ENCODE measurements at places on chromosomes 13 and 19. TPM values are rescaled to one million over a fixed set of nuclear protein-coding genes. Genes with fewer than 3 reads are reported as not detected.

GRCh38 chr19:51514866-51515481, 13.4 kb upstream of the SIGLEC12 start:
- no peak overlapping the region for H3K4me3 ChIP-seq
- no peaks in the 10 kb centered on the region for H3K27me3 ChIP-seq
- no peaks in the 10 kb centered on the region for H3K4me1 ChIP-seq
- H3K27ac ChIP-seq = no peak overlapping the region
- H3K36me3 ChIP-seq = no peaks in the 10 kb centered on the region

GRCh38 chr13:99335603-99336002, 28.4 kb upstream of the GPR183 start:
- H3K4me1 ChIP-seq = peaks cover 3% of the 10 kb centered on the region
- no peaks in the 10 kb centered on the region for H3K27me3 ChIP-seq
- no peak for DNase-seq
- H3K27ac ChIP-seq = no peak overlapping the region

DNA sequence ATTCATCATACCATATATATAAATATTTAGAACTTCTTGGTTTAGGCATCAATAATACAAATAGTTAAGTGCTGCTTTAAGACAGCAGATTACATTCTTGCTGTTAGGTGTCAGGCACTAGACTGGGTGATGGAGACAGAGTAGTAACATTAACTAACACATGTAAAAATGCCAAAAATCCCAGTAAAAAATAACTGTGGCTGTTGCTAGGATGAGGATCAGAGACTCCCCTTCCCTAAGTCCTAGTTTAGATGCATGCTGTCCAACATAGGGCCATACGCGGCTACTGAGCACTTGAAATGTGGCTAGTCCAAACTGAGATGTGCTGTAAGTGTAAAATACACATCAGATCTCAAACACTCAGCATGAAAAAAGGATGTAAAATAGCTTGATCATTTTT, 94.7 kb downstream of the CDADC1 start:
- H3K27ac ChIP-seq = no peak overlapping the region
- no peak for DNase-seq
- H3K4me3 ChIP-seq = no peak overlapping the region
- no peaks in the 10 kb centered on the region for H3K4me1 ChIP-seq

- H3K4me1 ChIP-seq = peaks cover 4% of the 10 kb centered on the region
- H3K27me3 ChIP-seq = no peaks in the 10 kb centered on the region
- DNase-seq = no peak
- no peak overlapping the region for H3K27ac ChIP-seq
- no peak overlapping the region for H3K4me3 ChIP-seq
Measured at GRCh38 chr13:39012608-39013007, 22.0 kb upstream of the STOML3 start.

DNA sequence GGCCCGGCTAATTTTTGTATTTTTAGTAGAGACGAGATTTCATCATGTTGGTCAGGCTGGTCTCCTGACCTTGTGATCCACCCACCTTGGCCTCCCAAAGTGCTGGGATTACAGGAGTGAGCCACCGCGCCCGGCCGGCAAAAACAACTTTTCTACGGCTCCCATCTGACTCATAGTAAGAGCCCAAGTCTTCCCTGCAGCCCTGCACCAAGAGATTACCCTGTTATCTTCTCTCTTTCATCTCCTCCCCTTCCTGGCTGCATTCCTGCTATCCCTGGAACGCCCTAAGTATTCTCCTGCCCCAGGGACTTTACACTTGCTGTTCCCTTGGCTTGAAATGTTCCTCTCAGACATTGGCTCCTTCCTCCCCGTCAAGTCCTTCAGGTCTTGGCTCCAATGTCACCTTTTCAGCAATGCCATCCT, 6.6 kb downstream of the AP2S1 start:
- H3K27ac ChIP-seq = no peak overlapping the region
- no peak overlapping the region for H3K4me3 ChIP-seq
- H3K27me3 ChIP-seq = no peaks in the 10 kb centered on the region
- peaks cover 16% of the 10 kb centered on the region for H3K36me3 ChIP-seq
- DNase-seq = no peak

DNA sequence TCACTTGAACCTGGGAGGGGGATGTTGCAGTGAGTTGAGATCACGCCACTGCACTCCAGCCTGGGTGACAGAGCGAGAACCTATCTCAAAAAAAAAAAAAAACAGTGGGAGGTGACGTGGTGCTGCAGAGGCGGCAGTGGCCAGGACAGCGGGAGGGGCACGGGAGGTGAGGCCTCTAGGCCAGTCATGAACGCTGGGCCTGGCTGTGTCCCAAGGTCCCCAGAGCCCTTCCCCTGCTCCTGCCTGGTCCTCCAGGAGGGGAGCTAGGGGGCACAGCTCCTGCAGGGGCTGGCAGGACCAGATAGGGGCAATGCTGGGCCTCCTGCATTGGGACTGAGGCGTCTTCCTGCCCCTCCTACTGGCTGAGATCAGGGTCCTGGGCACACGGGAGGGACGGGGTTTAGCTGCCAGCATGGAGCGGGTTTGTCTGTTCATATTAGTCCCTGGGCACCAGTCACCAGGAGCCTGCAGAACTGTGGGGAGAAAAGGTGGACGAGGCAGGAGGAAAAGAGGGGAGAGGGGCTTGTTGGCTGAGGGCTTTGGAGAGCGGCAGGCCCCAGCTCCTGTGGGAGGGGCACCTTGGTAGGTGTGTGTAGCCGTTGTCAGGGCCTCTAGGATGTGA, 4.5 kb downstream of the MAP2K7 start:
- no peak overlapping the region for H3K27ac ChIP-seq
- no peaks in the 10 kb centered on the region for H3K36me3 ChIP-seq
- no peaks in the 10 kb centered on the region for H3K27me3 ChIP-seq
- no peak for DNase-seq
- no peak overlapping the region for H3K4me3 ChIP-seq

GRCh38 chr13:97478247-97478646, 44.3 kb downstream of the RAP2A start:
- DNase-seq = no peak
- H3K36me3 ChIP-seq = no peaks in the 10 kb centered on the region
- no peaks in the 10 kb centered on the region for H3K4me1 ChIP-seq
- H3K27ac ChIP-seq = no peak overlapping the region

- no peaks in the 10 kb centered on the region for H3K27me3 ChIP-seq
- DNase-seq = no peak
- H3K36me3 ChIP-seq = no peaks in the 10 kb centered on the region
- no peak overlapping the region for H3K4me3 ChIP-seq
- H3K27ac ChIP-seq = no peak overlapping the region
Measured at GRCh38 chr19:46295401-46296201, 1.2 kb upstream of the HIF3A start.

CATSPERD gene
- not detected for total RNA-seq

- no peak for DNase-seq
- H3K27me3 ChIP-seq = no peaks in the 10 kb centered on the region
- peaks cover 37% of the 10 kb centered on the region for H3K4me1 ChIP-seq
- peaks cover 41% of the 10 kb centered on the region for H3K36me3 ChIP-seq
Measured at GRCh38 chr19:49879243-49879963, 1.9 kb downstream of the TBC1D17 start.

DNA sequence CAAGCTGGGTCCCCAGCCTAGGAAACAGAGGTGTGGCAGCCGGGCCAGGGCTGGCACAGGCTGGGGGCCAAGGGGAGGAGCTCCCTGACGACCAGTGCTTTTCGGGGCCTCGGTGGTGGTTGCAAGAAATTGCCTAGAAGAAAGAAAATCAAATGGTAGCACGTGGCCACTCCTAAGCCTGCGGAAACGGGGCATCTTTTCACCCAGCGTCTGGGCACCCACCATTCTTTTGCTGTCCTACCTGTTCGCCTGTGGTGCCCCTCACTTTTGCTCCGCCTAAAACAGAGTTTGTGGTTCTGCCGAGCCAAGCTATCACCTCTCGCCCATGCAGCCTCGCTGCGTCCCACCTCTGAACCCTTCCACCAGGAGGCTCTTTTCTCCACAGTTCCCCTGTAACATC, 7.1 kb upstream of the KRTDAP start:
- no peak for DNase-seq
- H3K36me3 ChIP-seq = no peaks in the 10 kb centered on the region
- H3K4me1 ChIP-seq = peaks cover 2% of the 10 kb centered on the region
- H3K27ac ChIP-seq = no peak overlapping the region

- no peaks in the 10 kb centered on the region for H3K36me3 ChIP-seq
- H3K4me3 ChIP-seq = no peak overlapping the region
- peaks cover 21% of the 10 kb centered on the region for H3K4me1 ChIP-seq
- no peaks in the 10 kb centered on the region for H3K27me3 ChIP-seq
- DNase-seq = no peak
Measured at GRCh38 chr19:8020681-8021080, 15.2 kb upstream of the ELAVL1 start.

GAPDHS gene
- not detected for total RNA-seq

CDX2 gene
- not detected for total RNA-seq

ADM5 gene
- total RNA-seq = 0.84 TPM

- H3K36me3 ChIP-seq = no peaks in the 10 kb centered on the region
- no peaks in the 10 kb centered on the region for H3K4me1 ChIP-seq
- no peaks in the 10 kb centered on the region for H3K27me3 ChIP-seq
Measured at GRCh38 chr13:113422807-113423519, 30.3 kb downstream of the ADPRHL1 start.

ZNF208 gene
- 0.25 TPM for total RNA-seq

TEX29 gene
- not detected for total RNA-seq

GRCh38 chr19:42370068-42370520, 20.0 kb downstream of the CNFN start:
- DNase-seq = no peak
- no peak overlapping the region for H3K27ac ChIP-seq
- no peaks in the 10 kb centered on the region for H3K27me3 ChIP-seq

- H3K36me3 ChIP-seq = no peaks in the 10 kb centered on the region
- no peak overlapping the region for H3K4me3 ChIP-seq
- H3K27ac ChIP-seq = peak overlapping the region; percentile 72
- H3K4me1 ChIP-seq = peaks cover 47% of the 10 kb centered on the region
- no peak for DNase-seq
- no peaks in the 10 kb centered on the region for H3K27me3 ChIP-seq
Measured at GRCh38 chr13:33259296-33259695, 26.3 kb downstream of the STARD13 start.

- H3K27me3 ChIP-seq = no peaks in the 10 kb centered on the region
- H3K27ac ChIP-seq = no peak overlapping the region
- H3K4me1 ChIP-seq = no peaks in the 10 kb centered on the region
- no peaks in the 10 kb centered on the region for H3K36me3 ChIP-seq
Measured at GRCh38 chr13:30091691-30092090, 215.7 kb downstream of the KATNAL1 start.

GRCh38 chr19:45336696-45337251, 3.8 kb upstream of the KLC3 start:
- no peaks in the 10 kb centered on the region for H3K36me3 ChIP-seq
- no peak overlapping the region for H3K27ac ChIP-seq
- DNase-seq = no peak
- no peaks in the 10 kb centered on the region for H3K27me3 ChIP-seq
- peaks cover 8% of the 10 kb centered on the region for H3K4me1 ChIP-seq
- H3K4me3 ChIP-seq = no peak overlapping the region

Measured in liver (tissue), 10 donors.